Stimulated activated CD8-positive, alpha-beta memory T cell treated with anti-CD3 and anti-CD28 coated beads, Interleukin-7, amount 100 ng/mL, for 48 hours (primary cell): ENCODE measurements at places on chromosomes 1 and 21.

GRCh38 chr1:30609336-30609998 lies 113.9 kb downstream of the MATN1 start:
- DNase-seq, result no peak

DNA sequence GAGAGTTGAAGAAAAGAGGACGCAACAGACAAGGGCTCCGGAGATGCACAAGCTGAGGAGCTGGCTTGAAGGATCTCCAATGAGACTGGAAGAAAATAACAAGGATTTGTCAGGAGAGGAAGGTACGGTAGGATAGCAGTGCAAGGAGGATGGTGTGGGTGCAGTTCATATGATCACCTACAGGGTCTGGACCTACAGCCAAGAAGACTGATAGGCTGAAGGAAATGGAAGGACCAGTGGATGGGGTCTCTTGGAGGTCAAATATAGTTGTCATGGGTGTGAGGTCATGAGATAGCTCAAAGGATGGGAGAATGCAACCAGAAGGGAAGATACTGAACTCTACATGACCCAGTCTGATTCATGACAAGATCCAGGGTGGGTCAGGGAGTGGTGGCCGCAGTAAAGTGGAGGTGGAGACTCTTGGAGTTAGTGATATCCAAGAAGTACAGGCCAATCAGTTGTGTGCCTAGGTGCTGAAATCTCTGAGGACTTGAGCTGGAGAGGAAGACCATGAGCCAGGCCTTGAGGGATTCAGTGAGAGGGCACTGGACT lies 15.3 kb upstream of the KANK4 start:
- no peak for DNase-seq

DNA sequence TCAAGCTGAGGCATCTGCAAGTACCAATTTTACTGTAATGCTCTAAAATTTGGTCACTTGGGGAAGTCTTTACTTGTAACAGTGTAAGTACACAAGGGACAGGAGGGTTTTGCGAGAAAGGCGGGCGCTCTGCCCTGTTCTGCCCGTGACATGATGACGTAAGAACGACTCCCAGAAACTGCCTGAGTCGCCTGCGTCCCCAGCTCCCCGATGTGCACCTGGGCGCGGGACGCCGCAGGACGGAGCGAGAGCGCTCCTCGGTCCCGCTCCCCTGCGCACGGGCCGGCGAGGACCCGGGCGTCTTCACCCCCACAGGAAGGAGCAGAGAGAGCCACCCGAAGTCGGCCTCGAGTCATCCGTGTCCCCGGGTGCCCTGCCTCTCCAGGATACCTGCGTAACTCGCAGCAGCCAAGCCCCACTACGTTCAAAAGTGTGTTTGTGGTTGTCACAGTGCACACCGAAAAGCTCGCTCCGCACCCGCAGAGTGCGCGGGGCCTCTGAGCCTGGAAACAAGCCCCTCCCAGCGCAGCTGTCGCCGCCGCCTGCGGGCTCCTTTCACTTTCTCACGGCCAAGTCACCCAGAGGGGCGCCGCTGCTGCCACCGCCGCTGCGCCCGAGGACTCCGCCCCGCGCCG lies 3.3 kb upstream of the ZBTB18 start:
- peak; percentile 49 for DNase-seq

- DNase-seq, result no peak
These were observed 32.7 kb downstream of the C1orf21 start for GRCh38 chr1:184419350-184420161.

DNA sequence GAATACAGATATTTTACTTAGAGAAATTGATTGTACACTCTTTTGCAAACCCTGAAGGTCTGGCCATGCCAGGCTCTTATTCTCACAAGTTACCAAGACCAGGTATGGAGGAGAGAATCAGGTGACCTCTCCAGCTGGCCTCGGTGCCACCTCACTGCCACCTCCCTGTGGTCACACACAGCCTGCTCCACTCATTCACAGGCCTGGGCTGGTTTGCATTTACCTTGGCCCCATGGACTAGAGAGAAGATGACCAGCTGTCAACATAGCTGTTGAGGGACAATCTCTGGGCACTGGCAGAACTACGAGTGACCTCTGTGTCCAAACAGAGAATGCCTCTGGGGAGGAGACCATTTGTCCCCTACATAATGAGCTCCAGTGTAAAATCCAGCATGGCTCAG lies 291.2 kb upstream of the RUNX1 start:
- no peak for DNase-seq

GRCh38 chr1:159307346-159308020 lies 5.3 kb downstream of the FCER1A start:
- DNase-seq, result no peak

- no peak for DNase-seq
These were observed 184.7 kb downstream of the ETS2 start for GRCh38 chr21:38990424-38990794.

DNA sequence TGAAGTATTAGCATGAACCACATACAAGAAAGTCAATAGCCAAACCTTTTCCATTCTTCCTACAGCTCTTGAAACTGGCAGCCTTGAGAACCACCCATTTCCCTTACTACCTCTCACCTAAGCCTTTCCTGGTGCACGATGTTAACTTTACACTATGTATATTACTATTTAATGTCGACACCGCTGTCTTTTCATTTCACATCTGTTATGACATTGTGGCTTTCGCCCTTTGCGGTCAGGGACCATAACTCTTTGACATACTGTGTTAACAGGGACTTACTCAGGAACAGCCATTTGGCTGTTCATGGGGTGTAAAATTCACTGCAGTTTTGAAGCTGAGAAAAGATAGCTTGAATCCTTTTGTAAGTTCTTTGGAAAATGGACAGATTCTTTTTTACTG lies 21.1 kb upstream of the GPR88 start:
- no peak for DNase-seq

GRCh38 chr1:204344665-204345355 lies 14.9 kb downstream of the PLEKHA6 start:
- DNase-seq, result no peak

- no peak for DNase-seq
These were observed 905 bp downstream of the LIX1L start for GRCh38 chr1:145956781-145957442.

GRCh38 chr1:156417401-156418020 lies 48.5 kb downstream of the RHBG start:
- DNase-seq, result no peak

DNA sequence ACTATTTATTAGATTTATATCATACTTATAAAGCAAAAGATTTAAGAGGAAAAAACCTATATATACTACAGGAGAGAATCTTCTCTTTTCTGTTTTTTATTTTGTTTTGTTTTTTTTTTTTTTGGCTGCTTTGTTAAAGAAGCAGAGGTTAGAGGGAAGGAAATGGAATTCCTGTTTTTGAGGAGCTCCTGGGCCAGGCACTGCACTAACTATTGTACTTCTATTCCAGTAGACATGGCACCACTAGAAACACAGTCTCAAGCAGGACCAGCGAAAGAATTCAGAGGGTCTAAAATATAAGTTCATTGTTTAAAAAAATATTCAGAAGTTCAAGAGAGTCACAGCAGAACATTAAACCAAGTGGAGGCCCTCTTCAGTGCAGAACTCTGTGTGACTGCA lies 54.7 kb upstream of the CNN3 start:
- no peak for DNase-seq

DNA sequence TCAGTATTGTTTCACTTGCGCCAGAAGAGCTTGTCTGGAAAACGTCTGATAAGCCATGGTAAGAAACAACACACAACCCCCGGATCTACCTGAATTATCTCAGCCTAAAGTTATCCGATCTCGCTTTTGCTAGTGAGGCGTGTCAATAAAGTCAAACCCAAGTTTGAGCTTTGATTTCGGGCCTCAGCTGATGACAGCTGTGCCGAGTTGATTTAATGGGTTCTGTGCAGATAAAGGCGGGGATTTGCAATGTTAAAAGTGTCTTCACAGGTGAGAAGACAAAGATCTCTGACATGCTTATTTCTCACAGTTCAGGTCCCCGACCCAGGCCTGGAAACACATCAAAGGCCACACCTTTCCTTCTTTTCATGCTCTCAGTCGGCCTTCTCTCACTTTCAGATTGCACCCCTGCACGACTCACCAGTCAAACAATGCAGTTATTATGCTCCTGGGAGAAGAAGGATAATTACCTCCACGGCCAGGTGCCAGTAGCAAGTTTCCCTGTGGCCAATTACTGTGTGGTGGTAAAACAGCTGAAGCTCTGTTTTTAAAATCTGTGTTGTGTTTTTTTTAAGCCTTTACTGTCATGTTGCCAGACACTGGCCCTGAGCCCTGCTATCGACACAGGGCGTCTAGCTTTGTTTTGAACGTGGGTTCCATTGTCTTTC lies 245.3 kb upstream of the RUNX1 start:
- DNase-seq, result no peak

DNA sequence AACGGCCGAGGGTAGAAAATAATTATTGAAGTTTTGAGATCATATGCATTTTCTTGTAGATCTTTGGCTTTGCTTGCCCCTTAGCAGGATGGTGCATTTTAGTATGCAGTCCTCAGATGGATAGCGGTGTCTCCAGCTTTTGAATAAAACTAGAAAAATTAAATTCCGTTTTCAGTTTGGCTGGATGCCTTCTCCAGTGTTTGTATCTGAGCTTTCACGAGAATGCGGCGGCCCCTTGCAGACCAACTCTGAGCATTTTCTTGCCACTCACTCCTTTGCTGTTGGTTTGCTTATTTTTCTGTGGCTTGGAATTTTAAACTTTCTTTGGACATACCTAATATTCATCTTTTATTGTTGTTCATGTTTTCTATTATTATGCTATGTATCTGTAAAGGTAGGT lies 192.6 kb downstream of the NFIA start:
- no peak for DNase-seq

DNA sequence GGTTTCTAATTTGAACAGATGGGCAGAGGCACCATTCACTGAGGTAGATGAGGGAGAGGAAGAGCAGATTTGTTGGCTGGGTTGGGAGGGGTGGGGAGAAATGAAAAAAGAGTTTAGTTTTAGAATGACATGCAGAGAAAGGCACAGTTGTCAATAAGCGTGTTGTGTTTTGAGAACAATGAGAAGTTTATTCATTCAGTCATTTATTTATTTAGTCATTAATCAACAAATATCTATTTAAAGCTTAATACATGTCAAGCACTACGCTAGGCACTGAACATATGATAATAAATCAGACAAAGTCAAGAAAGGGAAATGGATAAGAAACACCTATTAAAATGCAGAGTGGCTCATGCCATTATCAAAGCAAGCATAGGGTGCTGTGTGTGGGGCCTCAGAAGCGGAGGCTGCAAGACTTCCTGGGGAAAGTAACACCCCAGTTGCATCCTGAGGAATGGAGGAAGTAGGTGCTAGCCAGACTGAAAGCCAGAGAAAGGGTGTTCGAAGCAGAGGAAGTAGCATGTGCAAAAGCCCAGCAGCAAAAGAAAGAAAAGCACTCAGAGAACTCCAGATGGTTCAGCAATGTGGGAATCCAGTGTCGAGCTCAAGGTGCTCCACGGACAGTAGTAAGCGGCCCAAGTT lies 114.1 kb downstream of the RNF220 start:
- no peak for DNase-seq

DNA sequence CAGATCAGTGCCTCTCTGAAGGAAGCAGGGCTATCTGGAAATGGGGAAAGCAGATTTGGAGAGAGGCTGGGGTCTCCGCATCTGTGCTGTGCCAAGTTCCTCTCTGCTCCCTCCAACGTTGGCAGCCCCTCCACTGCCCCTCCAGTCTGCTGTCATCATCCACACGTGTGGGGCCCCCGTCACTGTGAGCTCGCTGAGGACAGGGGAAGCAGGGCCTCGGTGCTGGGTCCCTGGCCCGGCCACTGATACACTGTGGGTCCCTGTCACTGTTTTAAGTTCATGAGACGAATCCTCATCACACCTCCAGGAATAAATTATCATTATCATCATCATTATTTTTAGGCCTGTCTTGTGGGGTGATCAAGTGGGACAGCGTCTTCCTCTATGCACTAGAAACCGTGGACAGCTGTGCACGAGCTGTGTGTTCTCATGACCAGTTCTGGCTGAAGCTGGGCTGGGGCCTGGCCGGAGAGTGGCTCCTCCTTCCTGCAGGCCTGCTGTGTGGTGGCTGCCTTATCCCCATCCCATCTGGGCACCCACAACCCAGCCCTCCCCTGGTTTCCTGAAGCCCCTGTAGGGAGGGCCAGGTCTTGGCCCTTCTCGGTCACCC lies 52.2 kb downstream of the DMRTB1 start:
- DNase-seq, result no peak

DNA sequence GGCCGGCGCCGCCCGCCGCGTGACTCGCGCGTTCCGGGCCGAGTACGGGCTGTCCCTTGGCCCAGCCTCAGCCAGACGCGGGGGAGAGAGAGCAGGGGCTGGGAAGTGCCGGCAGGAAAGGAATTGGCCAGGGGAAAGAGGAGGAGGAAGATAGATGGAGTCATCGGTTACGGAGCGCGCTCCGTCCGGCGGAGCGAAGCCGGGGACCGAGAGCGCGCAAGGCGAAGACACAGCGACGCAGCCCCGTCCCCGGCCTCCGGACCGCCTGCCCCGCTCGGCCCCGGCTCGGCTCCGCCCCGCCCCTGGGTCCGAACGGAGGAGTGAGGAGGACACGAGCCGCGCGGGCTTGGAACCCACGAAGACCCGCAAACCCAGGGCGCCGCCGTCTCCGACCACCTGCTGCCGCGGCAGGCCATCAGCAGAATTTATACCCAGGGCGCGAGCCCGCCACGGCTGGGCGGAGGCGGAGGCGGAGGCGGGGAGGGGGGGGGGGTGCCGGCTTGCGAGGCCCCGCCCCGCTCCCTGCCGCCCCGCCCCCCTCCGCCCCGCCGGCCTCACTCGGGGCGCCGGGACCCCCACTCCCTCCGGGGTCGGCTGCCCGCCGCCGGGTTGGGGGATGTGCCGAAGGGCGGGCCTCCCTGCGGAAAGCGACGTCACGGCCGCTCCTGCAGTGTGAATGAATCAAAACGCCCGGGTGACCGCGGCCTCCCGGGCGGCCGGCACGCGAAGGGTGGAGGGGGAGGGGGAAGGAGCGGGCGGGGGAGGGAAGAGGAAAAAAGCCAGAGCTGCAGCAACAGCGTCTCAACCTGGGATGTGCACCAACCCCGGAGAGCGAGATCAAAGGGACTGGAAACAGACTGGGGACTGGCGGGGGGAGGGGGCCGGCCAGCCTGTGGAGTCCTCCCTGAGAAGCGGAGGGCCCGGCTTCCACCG lies at the start of gene LHX4:
TSS of gene LHX4 (plus strand) at position 782 of the 933 bp plus-strand sequence. CDS start 266 bp downstream, outside the sequence.
- DNase-seq, result no peak

- no peak for DNase-seq
These were observed 3.7 kb downstream of the SEC16B start for GRCh38 chr1:177966199-177966598.

- no peak for DNase-seq
These were observed 93.5 kb downstream of the TTLL7 start for GRCh38 chr1:83905315-83905907.

DNA sequence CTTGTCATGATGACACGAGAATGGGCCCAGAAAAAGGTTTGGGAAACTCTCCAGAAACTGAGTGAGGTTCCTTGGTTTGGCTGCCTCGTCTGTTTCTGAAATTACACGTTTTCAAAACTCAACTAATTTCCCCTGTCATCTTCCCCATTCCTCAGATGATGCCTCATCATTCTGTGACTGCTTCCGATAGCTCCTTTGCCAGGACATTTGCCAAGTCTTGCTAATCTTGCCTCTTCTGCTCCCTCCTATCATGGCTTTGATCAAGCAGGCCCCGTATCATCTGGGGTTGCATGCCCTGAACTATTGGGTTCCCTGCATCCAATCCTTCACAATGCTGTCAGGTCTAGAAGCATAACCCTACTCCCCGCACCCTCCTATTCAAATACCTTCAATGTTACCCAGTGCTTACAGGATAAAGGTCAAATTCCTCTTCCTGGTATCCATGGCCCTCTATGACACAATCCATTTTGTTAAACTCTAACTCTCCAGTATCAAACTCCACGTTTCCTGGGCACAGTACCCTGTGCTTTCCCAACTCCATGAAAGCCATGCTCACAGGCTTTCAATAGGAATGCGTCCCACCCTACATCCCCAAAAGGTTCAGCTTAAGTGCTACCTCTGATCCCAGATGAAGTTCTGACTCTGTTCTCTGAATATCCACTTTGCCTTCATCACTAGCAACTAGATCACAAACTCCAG lies 22.2 kb upstream of the TMEM200B start:
- DNase-seq, result no peak
